ENCODE measurements at places on chromosomes 11 and 22. TPM values are rescaled to one million over a fixed set of nuclear protein-coding genes. Genes with fewer than 3 reads are reported as not detected.

- DNase-seq = no peak
Measured at GRCh38 chr11:35992548-35992947, 48.7 kb downstream of the LDLRAD3 start.

DNA sequence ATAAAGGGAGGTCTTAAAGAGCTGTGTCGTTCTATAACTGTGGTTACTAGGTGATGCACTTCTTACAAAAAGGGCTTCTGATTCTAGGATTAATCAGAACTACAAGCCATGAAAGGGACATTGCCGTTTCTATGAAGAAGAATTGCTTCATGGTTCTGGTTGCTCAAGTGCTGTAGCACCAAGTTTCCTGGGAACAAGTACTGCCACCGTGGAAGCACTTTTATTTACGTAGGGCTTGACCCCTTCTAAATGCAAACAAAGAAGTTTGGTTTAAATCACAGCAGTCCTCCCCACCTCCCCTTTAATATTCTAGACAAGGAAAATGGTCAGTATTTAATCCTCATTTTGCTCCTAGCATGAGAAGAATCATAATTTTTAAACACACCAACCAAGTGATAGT lies 9.8 kb downstream of the YAP1 start:
- no peak for DNase-seq

GRCh38 chr11:11579012-11579988 lies 42.5 kb downstream of the GALNT18 start:
- DNase-seq = peak; percentile 33

- DNase-seq = no peak
Measured at GRCh38 chr11:122162095-122162494, 46.1 kb upstream of the BLID start.

The OR51B5 gene
- total RNA-seq = 0.52 TPM

The QSER1 gene
- total RNA-seq = 17.4 TPM

The MS4A3 gene
- 0.25 TPM for total RNA-seq

The C22orf31 gene
- total RNA-seq = not detected

The PAX6 gene
- total RNA-seq = not detected

The KCTD14 gene
- 21.3 TPM for total RNA-seq

Data from lung (tissue), 17 donors.